Mammary microvascular endothelial cell (primary cell): ENCODE measurements at places on chromosomes 7 and 10. TPM values are rescaled to one million over a fixed set of nuclear protein-coding genes. Genes with fewer than 3 reads are reported as not detected.

PDK4 gene
- 1.8 and 2.1 TPM in 2 replicates for total RNA-seq

XRCC2 gene
- 4.7 and 6.5 TPM in 2 replicates for total RNA-seq

ZNF775 gene
- total RNA-seq: 5.1 and 6.8 TPM in 2 replicates

MYL7 gene
- not detected in 2 replicates for total RNA-seq
